ENCODE measurements at places on chromosomes 2 and 18. TPM values are rescaled to one million over a fixed set of nuclear protein-coding genes. Genes with fewer than 3 reads are reported as not detected.

The ASB3 gene
- total RNA-seq = 16.9 TPM

The LOXL3 gene
- 11.7 TPM for total RNA-seq

The OTOS gene
- total RNA-seq = not detected

The STAM2 gene
- total RNA-seq = 38.7 TPM

The PRKD3 gene
- 45.9 TPM for total RNA-seq

The ALPP gene
- not detected for total RNA-seq

The ANKRD53 gene
- total RNA-seq = 0.11 TPM

The SAG gene
- not detected for total RNA-seq

All from LHCN-M2 (cell line).